ENCODE measurements at places on chromosomes 5 and 9. TPM values are rescaled to one million over a fixed set of nuclear protein-coding genes. Genes with fewer than 3 reads are reported as not detected.
A peak's percentile ranks its signal among the peaks of the same experiment; 100 is the strongest.

DNA sequence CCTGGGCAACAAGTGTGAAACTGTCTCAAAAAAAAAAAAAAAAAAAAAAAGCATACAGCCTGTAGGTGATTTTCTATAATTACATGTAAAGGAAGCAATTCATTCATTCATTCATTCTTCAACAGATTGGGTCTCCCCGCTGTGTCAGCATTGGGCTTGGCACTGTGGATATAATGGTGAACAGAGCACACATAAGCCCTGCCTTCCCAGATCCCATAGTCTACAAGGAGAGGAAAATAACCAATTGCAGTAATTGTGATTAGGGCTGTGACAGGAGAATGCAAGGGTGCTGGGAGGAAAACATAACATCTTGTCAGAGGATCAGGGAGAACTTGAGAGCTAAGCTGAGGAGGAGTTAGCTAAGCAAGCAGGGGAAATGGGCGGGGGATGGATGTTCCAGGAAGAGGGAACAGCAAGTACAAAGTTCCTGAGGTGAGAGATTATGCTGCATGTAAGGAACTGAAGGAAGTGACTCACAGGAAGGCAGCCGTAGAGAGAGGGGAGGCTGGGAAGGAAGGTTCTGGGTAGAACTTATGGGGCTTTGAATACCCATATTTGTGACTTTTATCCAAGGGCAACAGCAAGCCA is 24.0 kb upstream of the KLF9 start:
- DNase-seq = no peak

DNA sequence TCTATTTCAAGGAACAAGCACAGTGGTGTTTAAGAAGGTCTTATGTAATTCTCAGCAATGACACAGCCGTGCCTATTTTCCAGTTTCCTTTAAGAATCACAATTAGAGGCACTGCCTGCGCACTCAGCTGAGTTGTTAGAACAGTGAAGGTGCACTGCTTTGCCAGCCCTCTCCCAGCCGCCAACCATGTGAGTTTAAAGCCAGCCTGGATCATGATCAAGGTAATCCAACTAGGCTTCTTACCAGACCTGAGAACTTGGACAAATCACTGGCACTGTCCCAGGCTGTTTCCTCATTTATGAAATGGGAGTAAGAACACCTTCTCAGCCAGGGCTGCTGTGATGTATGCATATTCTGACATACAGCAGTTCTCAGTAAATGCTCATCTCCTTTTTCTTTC is 99.6 kb downstream of the ASTN2 start:
- no peak for DNase-seq

- no peak for DNase-seq
Measured at GRCh38 chr5:135079760-135080159, 45.7 kb upstream of the PITX1 start.

ACTL7B gene
- not detected for total RNA-seq

- DNase-seq = no peak
Measured at GRCh38 chr5:83744821-83745220, 24.2 kb upstream of the HAPLN1 start.

CAMK2A gene
- total RNA-seq = 7.5 TPM

GTF3C4 gene
- total RNA-seq = 25.4 TPM

DNA sequence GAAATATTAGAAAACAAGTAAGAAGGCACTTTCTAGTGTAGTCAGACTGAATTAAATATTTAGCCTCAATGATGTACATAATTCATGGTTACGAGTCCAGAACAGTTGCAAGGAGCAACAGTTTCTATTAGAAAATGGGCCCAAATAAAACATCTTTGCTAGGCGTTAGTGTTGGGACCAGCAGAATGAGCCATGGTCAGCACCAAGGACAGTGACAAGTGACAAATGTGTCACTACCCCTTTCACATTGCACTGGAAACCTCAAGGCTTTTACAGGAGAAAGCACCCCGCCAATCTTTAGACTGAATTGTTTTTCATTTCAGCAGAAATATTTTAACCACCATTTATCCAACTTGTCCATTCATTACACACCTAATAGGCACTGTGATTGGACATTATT is 301.3 kb upstream of the ADCY2 start:
- no peak for DNase-seq

ECM2 gene
- 10.1 TPM for total RNA-seq

PSAT1 gene
- total RNA-seq = 42.8 TPM

EQTN gene
- total RNA-seq = 0.73 TPM

GRCh38 chr5:57687596-57687995 is 205.0 kb upstream of the ACTBL2 start:
- no peak for DNase-seq

PLPPR1 gene
- 65.3 TPM for total RNA-seq

CCDC152 gene
- 7.4 TPM for total RNA-seq

CCDC183 gene
- 1.7 TPM for total RNA-seq

DNA sequence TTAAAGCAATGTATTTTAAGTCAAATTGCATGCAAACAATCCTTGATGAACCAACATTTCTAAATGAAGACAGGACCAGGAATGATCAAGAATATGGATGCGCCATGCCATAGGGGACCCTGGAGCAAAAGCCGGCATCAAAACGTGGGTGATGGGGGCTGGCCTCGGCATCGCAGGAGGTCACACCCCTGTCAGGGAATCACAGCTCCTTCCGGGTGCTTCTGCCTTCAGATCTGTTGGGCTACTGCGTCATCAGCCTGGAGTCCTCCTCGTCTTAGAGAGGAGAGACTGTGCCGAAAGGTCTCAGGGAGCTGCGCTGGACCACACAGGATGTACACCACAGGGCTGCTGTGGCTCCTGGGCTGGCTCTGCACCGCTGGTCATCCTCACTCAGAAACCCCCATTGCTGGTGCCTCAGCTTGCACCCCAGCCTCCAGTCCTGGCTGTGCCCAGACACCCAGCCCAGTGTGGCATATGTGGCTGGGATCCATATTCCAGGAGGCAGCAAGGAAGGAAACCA is 152.9 kb upstream of the PPP1R26 start:
- DNase-seq = no peak

DNA sequence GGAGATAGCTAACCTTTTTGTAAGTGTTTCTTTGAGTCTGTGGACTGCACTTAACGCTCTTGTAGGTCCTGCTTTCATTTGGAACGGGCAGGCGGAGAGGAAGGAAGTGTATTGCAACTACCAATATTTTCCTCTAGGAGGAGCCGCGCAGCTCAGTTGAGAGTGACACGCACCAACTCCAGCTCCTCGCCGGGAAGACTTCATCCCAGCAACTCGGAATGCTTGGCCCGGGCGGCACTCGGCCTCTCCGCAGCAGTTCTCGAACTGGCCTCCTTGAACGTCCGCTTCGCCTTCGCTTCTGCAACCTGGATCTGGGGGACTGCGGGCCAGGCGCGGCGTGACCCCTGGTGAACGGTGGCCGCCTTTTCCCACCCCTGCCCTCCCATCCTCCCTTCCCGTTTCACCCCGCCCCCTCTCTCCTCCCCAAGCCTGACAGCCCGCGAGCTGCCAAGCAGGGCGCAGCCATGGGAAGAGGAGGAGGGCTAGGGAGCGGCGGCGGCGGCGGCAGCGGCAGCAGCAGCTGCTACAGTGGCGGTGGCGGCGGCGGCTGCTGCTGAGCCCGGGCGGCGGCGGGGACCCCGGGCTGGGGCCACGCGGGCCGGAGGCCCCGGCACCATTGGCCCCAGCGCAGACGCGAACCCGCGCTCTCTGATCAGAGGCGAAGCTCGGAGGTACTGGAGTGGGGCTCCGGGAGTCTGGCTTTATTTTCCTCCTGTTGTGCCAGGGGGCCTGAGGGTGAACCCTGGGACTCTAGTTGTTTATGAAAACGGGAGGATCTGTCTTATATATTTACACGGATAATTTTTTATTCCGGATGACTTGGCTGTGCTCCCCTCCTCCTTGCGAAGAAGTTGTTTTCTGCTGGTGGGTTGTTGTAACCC is at the start of gene GHR:
Gene GHR (plus strand): TSS at position 155 of the 881 bp plus-strand sequence. CDS start 142,436 bp downstream, outside the sequence.
- DNase-seq = peak; percentile 20

GRCh38 chr5:106205916-106206571 is 1464.7 kb downstream of the EFNA5 start:
- DNase-seq = no peak

SLC25A2 gene
- total RNA-seq = 0.36 TPM

Measured in cerebellum (tissue), 4 donors.